MG63 (cell line): ENCODE measurements at places on chromosomes 13 and 19. TPM values are rescaled to one million over a fixed set of nuclear protein-coding genes. Genes with fewer than 3 reads are reported as not detected.
A peak's percentile ranks its signal among the peaks of the same experiment; 100 is the strongest.

Gene ZNRF4
- not detected in 2 replicates for total RNA-seq

DNA sequence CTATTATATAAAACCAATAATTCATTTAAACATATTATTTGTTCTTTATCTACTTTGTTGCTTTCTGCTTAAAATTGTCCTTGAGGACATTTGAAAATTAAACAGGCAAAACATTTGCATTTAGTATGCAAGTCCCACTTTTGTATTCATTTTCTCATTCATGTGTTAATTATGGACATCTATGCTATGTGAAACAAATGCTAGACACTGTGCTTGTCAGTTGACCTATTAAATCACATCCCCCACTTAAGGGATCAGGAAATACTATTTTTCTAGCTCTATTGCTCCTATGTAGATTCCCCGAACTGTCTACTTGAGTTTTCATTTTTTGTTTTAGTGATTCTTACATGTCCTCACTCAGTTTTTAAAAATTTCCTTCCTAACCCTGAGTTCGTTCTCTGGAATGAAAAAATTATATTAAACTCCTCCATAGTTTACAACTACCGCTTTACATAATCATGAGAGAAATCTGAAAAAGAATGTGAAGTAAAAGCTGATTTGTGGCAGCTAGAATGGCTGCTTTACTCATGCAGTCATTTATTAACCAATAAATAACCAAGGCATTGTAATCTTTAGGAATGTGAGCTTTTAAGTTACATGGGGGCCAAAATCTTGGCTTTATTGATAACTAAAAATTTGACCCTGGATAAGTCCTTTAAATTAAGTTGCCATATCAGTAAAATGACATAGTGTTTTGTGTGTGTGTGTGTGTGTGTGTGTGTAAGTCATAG, 188.5 kb downstream of the LIG4 start:
- DNase-seq = no peak

DNA sequence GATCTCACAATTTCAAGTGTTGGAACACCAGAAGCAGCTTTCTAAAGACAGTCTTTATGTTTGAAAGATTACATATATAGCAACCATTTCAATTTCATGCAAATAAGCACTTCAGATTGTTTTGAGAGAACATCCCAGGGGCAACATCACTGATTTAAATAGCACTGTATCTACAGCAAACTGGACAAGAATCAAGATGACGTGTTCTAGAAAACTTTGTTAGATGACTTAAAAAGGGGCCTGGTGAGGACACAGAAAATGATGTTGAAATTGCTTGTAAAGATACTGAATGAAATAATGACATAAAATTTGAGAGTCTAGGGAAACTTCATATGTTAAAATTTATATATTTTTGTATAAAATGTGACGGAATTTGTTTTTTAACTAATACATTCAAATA, 277.1 kb downstream of the KLF12 start:
- no peak for DNase-seq

DNA sequence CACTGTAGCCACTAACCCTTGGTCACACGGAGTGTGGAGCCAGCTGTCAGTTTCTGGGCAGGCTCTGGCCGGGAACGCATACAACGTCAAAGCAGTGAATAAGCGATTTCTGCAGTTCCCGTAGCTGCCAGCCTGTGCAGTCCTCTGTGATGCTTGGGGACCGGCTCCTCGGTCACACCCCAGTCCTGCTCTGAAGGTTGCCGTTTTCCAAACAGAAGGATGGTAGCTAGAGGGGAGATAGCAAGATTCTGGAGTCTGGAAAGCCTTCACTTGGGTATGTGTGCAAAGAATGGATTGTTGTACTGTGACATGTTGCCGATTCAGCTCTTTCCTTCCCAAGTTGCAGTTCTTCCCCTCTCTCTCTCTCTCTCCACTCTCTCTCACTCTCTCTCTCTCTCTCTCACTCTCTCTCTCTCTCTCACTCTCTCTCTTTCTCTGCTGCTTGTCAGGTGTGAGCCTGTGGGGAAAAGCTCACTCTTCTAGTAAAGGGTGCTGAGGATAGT, 38.7 kb upstream of the C1QTNF9 start:
- DNase-seq = peak; percentile 50

Gene MICU2
- 54.6 and 80.0 TPM in 2 replicates for total RNA-seq

DNA sequence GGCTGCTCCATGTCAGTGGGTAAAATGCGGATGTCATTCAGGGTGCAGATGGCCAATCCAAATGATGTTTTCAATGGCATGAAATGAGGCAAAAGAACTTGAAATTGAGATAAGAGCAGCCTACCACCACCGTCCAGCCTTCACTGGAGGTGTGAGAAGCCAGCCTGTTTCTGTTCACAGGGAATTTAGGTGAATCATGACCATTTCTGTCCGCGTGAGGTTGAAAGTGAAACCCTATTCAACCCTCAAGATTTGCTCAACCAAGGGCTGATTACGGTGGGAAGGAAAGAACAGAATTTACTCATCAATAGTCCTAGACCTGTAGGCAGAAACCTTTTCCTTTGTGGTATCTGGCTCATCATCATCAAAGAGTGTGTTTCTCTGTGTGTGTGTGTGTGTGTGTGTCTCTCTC, 370.7 kb downstream of the COG6 start:
- no peak for DNase-seq

Gene ZBTB32
- not detected in 2 replicates for total RNA-seq

DNA sequence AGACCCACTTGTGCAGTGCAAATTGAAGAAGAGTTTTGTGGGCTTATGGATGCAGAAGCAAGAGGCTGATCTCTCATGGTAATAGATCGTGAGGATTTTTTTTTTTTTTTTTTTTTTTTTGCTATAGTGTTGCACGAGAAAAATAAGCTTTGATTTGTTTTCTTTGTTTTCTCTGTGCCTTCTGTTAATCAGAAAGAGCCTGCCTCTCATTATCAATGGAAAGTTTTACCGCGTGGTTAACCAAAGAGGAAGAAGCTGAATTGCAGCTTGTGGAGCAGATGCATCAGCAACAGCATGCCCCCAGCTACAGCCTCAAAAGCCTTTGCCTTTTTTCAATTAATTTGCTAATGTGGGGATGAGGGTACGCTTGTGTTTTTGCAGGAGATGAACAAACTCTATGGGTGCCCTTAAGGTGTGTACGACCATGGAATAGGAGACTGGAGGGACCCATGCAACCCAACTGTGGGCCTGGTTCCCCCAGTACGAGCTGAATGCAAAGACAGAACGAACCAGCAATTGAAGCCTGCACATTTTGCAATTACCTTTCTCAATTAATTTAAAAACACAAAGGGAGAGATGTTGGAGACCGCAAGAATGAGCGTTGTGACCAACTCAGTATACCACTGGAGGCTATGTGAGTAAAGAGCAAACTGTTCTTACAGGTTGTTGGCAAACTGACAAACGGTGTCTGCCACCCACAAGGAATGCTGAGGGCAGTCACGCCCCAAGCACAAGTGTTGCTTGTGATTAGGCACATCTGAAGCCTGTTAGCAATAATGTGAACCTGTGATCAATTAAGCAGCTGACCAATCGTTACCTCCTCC, 58.6 kb upstream of the SPRY2 start:
- DNase-seq = no peak

GRCh38 chr19:49148044-49148682, 7.0 kb downstream of the HRC start:
- no peak for DNase-seq

GRCh38 chr13:24039621-24040475, 120.7 kb upstream of the SPATA13 start:
- DNase-seq = no peak

DNA sequence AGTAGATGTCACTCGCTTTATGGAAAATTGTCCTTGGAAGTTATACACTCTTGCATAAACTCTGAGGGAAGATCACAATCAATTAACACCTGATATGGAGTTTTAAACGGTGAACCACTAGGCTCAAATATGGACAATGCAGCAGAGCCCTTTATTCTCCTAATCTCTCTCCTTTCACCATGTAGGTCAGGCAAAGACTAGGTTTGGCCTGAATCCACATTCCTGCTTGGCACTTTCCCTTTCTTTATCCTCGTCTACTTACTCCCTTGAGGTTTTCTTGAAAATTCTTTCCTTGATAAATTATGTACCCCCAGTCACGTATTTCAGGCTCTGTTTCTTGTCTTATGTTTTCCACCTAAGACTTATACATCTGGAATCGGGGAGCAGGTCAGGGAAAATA, 751.7 kb downstream of the DACH1 start:
- DNase-seq = no peak

GRCh38 chr19:29672933-29673336, 7.7 kb downstream of the PLEKHF1 start:
- DNase-seq = no peak

DNA sequence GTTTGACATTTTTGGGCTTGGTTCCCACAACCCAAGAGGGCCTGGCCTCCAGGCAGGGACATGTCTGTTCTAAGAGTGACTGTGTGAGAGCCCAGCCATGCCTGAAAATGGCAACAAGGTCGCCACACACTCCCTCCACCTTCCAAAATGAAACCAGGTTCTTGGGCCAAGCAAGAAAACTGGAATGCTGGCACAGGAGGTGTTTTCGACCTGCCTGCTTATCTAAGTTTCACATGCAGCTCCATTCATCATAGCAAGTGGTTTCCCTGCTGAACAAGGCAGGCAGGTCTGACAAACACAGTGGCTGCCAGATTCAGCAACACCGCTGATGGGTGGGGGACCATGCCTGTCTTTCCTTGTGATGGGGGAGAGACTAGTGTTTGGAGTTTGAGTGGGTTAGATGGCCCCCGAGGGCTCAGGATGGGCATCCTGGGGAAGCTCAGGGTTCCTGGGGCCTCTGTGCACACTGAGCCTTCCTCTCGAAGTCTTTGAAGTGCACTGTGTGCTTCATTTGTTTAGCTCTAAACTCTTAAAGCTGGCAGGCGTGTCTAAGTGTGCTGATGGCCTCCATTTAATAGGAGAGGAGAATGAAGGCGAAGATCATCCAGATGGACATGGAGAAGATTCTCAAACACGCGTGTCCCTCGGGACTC, 17.9 kb upstream of the GAS6 start:
- DNase-seq = no peak

DNA sequence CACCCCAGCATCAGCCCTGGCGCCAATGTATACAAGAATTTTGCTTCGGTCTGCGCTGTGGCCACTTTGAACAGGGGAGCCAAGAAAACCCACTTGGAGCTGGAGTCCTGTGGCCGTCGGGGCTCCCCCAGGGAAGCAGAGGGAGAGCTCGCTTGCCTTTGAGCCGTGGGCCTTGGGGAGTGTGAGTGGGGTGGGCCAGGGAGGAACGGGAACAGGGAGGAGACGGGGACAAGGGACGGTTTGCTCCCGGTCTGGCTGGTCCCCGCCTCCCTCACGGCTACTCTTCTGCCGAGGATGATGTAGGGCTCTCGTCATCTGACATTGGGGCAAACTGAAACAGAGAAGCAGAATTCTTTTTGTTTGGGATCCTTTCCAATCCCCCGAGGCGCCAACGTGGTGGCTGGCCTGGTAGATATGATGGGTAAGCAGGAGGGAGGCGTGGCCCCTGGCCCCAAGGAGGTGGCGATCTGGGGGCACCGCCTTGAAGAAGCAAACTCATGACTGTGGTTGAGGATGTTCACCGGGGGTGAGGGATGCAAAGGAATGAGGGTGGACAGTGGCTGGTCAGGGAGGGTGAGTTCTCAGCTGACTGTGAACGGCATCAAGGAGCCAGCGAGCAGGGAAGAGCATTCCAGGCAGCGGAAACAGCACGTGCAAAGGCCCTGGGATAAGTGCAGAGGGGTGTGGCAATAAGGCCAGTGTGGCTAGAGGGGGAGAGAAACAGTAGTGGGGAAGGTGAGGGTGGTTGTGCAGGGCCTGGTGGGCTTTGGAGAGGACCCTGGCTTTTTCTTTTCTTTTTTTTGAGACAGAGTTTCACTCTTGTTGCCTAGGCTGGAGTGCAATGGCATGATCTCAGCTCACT, 10.9 kb upstream of the SPC24 start:
- peak; percentile 44 for DNase-seq

DNA sequence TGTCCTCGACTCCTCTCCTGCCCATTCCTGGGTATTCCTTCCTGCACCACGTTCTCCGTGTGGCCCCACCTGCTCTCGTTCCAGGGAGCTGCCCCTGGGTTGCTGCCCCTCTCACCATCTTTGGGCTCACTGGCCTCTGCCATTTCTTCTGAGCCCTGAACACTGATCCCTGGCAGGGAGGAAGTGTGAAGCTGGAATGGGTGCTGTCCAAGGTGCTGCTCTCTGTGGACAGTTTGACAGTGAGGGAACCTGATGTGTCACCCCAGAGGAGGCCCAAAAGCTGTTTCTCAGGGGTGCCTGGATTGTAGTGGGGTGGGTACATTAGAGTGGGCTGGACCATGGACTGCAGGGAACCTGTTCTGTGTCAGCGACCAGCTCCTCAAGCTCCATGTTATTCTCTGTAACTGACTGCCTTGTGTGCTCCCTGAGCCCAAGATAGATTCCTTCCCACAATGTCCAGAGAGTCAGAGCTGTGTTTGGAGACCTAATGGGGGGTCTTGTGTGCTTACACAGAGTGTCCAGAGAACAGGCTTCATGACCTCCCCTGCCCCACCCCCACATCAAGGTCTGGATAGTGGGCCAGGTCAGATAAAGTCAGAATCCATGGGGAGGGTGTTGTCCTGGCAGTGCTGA, 7.2 kb upstream of the CEACAM8 start:
- peak; percentile 40 for DNase-seq

Gene LIN37
- 2.4 and 4.1 TPM in 2 replicates for total RNA-seq

DNA sequence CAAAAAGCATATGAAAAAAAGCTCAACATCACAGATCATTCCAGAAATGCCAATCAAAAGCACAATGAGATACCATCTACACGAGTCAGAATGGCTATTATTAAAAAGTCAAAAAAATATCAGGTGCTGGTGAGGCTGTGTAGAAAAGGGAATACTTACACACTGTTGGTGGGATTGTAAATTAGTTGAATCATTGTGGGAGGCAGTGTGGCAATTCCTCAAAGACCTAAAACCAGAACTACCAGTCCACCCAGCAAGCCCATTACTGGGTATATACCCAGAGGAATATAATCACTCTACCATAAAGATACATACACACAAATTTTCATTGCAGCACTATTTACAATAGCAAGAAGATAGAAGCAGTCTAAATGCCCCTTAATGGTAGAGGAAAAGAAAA, 529.9 kb downstream of the SLITRK1 start:
- DNase-seq = no peak

Gene WDR87
- not detected in 2 replicates for total RNA-seq

DNA sequence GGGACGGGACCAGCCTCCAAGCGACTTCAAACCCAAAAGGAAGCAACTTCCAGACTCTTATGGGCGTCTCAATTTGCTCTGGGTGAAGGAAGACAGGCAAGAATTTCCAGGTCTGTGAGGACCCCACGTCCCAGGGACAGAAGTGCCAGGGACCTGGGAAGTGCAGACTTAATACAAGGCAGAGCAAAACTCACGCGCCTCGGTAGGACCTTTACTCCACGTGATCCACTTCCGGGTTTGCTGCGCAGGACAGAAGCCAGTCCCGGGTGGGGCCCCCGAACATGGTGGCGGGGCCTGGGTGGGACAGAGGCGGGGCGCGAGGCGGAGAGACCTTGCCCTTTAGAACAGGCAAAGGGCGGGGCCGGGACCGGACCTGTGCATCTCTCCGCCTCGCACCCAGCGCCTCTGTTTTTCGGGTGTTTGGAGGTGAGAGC, 9.3 kb downstream of the ZNF611 start:
- DNase-seq = no peak

- DNase-seq = no peak
Observed at GRCh38 chr13:50511877-50512341, 331.6 kb downstream of the DLEU7 start.

- DNase-seq = no peak
Observed at GRCh38 chr19:47430041-47430802, 10.9 kb upstream of the MEIS3 start.

- no peak for DNase-seq
Observed at GRCh38 chr19:45616704-45617017, 14.6 kb upstream of the GPR4 start.

Gene OLFM2
- 5.6 and 7.0 TPM in 2 replicates for total RNA-seq

- peak; percentile 58 for DNase-seq
Observed at GRCh38 chr19:33683881-33684537, 62.3 kb downstream of the CHST8 start.

Gene CAPN12
- total RNA-seq = not detected in 2 replicates
